ENCODE measurements at places on chromosomes 2 and 18.

DNA sequence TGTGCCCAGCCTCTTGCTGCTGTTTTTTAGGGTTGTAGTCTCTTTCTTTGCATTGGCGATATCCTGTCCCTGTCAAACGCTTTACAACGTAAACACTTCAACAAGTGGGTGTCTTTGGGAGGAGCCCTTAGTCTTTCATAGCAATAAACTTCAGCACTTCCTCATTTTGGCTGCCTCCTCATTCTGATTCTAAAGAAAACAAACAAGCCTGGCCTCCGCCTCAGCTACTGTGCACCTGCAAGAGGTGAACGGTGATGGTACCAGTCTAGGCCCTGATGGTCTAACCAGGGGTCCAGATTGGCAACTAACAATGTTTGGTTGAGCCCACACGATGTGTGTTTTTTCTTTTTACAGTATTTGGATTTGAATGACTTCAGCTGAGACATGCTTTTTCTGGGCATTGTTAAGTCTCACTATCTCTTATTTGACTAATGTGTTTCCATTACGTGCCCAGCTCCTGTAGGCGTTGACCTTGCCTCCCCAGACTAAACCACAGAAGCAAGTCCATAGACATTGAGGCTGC is 53.2 kb upstream of the CUL3 start:
- no peak for DNase-seq

- DNase-seq, result no peak
These were observed at the start of gene CIDEA for GRCh38 chr18:12254136-12254819. CIDEA (plus strand) TSS chr18:12254361; CDS start chr18:12254384, 23 bp downstream.

GRCh38 chr18:49968644-49969309 is 155.4 kb upstream of the ACAA2 start:
- no peak for DNase-seq

DNA sequence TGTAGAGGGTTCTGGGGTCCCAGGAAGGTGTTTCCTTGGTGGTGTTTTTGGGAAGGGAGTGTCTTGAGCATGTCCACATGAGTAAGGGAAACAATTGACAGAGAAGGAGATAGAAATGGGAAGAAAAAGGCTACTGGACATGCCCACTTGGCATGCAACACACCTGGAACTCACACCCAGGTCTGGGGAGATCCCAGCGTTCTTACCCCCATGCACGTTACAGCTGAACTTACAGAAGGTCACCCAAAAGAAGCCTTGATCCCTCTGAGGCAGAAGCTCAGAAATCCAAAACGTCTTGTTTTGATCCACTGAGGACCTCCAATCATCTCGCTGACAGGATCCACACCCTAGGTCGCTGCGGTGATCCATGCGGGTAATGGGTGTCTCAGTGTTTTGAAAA is 142.0 kb downstream of the ZNF516 start:
- DNase-seq, result no peak

DNA sequence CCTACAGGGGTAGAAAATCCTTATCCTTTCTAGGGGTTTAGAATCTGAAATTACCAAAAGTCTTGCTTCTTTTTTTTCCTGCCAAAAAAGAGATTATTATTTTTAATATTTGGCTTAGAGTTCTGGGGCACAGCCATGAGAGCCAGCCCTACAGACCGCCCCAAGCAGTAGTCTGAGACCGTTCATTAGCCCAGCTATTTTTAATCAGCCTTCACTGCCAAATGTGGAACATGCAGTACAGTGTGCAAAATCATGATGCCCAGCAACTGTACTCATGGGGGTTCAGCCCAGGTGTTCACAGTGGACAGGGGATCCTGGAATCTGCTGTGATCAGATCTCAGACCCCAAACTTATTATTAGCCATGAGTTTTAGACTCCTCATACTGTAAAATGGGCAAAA is 60.4 kb downstream of the GRB14 start:
- no peak for DNase-seq

- no peak for DNase-seq
These were observed 87.1 kb downstream of the C1QL2 start for GRCh38 chr2:119071476-119071875.

DNA sequence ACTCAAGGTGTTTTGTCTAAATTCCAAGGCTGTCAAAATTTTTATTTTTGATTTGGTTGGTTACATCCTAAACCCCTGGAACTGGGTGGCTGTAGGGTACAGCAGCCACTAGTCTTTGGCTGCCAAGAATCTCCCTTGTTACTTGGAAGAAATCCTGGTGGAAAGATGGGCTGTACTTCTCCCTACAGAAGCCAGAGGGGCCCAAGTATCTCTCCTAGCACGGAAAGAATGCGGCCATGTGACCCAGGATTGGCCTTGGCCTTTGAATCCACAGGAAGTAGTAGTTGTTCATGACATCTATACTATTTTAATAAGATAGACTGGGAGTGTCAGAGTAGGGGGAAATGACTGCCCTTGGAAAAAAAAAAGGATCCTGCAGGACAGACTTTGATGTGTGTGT is 54.4 kb upstream of the MYO3B start:
- no peak for DNase-seq

- DNase-seq, result no peak
These were observed 110.9 kb downstream of the MIB1 start for GRCh38 chr18:21851327-21851961.

DNA sequence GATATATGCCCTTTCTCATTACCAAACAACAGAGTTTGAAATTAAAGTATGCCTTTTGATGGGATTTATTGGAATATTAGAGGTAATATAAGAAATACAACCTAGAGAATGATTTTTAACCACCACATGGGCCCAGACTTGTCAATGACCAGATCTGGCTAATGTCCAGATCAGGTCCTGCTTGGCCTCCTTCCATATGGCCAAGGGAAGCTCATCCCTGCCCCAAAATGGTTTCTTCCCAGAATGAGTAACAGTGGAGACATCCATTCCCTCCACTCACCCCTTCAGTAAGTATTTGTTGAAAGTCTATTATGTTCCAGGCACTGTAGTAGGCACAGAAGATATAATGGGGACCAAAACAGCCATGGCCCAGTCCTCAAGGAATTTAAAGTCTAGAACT is 54.9 kb downstream of the ANTXR1 start:
- no peak for DNase-seq

DNA sequence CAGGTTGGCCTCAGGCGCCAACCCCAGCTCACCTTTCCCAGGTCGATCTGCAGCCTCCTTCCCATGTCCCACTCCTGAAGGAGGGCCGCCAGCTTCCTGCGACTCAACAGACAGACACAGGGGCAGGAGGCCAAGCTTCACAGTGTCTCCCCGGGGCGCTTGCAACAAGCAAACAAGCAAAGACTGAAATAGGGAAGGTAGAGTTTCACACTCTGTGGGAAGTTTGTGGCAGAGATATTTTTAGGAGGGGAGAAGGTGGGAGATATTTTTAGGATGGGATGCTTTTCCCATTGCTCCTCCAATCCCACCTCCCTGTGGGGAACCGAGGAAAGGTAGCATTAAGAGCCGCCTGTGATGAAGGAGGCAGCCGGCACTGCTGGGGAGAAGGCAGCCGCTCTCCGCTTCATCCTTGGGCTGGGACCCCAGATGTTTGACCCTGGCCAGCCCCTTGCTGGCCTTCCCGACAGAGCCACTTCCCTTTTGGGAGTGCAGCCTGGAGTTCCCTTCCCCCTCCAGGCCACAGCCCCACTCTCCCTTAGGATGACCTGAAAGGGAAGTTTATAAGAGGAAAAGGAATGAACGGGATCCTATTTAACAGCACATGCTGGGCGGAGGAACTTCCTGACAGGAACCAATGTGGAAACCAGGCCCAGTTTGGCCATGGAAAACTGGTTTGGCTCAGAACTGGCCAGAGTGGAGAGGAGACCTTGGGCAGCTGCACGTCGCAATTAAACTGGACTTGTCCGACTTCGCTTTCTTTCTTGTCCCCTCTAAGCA is 142.2 kb upstream of the SMAD2 start:
- no peak for DNase-seq

GRCh38 chr18:23966909-23967308 is 47.6 kb upstream of the TTC39C start:
- DNase-seq, result no peak

All from cortex of kidney (tissue), 1 donor.